ENCODE measurements at places on chromosomes 12 and 14.
A peak's percentile ranks its signal among the peaks of the same experiment; 100 is the strongest.

GRCh38 chr12:113896194-113896593 lies 69.9 kb downstream of the RBM19 start:
- no peak for DNase-seq

GRCh38 chr12:96190413-96191108 lies 3.6 kb upstream of the ELK3 start:
- peak; percentile 81 for DNase-seq

GRCh38 chr14:51400139-51400538 lies 160.1 kb downstream of the TMX1 start:
- no peak for DNase-seq

GRCh38 chr12:112000820-112001219 lies 12.1 kb downstream of the TMEM116 start:
- DNase-seq: no peak

GRCh38 chr14:90454041-90455000 lies 57.5 kb downstream of the CALM1 start:
- DNase-seq: peak; percentile 64

- no peak for DNase-seq
Measured at GRCh38 chr12:14238221-14238792, 127.2 kb upstream of the ATF7IP start.

- no peak for DNase-seq
Measured at GRCh38 chr14:55500219-55500701, 59.8 kb upstream of the TBPL2 start.

- no peak for DNase-seq
Measured at GRCh38 chr14:54776361-54777001, 126.1 kb downstream of the GCH1 start.

- no peak for DNase-seq
Measured at GRCh38 chr12:43951286-43951685, 115.4 kb downstream of the TMEM117 start.

- no peak for DNase-seq
Measured at GRCh38 chr12:49762468-49762847, 21.1 kb downstream of the TMBIM6 start.

GRCh38 chr12:49537752-49538509 lies 899 bp upstream of the KCNH3 start:
- no peak for DNase-seq

- no peak for DNase-seq
Measured at GRCh38 chr12:39435531-39435930, 7.4 kb downstream of the KIF21A start.

GRCh38 chr14:49879646-49880204 lies 13.2 kb upstream of the ARF6 start:
- DNase-seq: no peak

DNA sequence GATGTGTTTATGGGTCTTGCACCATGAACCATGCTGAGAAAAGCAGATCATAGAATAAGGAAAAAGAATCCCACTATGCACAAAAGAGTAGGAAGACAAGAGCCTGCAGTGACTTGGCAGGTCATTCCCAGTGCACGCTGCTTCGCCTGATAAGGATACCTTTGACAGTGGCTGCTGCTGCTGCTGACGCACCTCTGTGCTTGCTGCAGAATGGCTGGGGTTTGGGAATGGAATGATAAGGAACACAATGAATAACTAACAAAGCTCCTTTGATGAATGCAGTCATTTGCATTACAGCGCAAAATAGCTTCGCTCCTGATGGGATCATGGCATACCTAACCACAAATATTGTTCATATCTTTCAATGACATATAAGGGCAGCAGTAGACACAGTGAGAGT lies 278.7 kb downstream of the PDZRN4 start:
- DNase-seq: no peak

- DNase-seq: no peak
Measured at GRCh38 chr12:30450872-30451271, 244.8 kb downstream of the IPO8 start.
